Activated CD8-positive, alpha-beta memory T cell treated with anti-CD3 and anti-CD28 coated beads for 1 hour (primary cell): ENCODE measurements at places on chromosomes 4 and X.

DNA sequence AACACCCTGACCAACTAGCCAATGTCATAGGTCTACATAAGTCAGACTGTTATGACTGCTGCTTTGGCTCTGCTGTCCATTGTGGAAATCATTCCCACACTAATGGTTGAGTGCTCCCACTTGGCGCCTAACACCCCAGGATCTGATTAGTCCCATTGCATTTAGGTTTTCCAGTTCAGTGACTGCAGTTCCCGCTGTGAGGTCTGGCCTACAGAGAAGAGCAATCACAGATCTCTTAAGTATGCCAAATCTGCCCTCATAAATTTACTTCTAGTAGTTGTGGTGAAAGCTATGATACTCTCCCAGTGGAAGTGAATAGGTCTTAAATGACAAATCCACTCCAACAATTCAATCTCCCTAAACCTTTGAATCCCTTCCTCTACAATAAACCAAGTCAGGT lies 77.3 kb upstream of the IL2 start:
- no peak for DNase-seq

DNA sequence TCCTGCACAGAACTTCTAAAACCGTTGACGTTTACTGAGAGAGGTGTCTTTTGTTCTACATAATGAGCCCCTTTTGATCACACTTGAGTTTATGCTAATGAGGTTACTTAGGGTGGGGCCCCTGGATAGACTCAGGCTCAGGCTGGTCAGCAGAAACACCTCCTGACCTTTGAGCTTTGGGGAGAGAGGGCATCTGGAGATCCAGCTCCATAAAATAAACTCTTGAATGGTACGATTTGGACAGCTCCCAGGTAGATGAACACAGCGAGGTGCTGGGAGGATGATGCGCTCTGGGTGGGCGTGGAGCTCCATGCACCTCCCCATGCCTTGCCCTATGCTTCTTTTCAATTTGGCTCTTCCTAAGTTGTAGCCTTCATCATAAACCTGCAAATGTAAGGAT lies 52.0 kb downstream of the ENOPH1 start:
- no peak for DNase-seq

DNA sequence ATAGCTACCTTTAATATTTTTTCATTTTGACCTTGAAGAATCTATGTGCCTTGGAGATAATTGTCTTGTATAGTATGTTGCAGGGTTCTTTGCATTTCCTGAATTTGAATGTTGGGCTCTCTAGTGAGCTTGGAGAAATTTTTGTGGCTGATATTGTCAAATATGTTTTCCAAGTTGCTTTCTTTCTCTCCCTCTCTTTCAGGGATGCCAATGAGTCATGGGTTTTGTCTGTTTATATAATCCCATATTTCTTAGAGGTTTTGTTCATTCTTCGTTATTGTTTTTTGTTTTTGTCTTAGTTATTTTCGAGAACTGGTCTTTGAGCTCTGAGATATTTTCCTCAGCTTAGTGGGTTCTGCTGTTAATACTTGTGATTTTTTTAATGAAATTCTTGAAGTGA lies 20.7 kb downstream of the RAB40AL start:
- no peak for DNase-seq

- DNase-seq, result no peak
These were observed 89.7 kb upstream of the TFDP3 start for GRCh38 chrX:133307637-133308498.

DNA sequence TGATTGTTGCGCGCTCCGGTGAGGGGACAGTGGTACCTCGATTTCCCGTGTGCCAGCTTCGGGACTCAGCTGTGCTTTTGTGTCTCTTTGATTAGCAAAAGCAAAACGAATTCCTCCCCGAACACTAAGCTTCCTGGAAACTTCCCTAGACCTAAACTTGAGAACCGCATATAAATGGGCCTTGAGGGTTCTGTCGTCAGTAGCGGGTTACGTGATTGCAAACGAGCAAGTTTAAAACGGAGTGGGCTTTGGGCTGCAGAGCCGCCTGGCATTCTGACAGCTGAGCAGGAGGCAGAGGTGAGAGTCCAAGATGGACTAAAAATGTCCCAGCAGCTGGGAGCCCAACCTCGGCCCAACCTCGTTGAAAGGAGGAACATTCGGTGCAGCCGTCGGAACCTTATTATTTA lies 1.2 kb upstream of the TAPT1 start:
- no peak for DNase-seq

GRCh38 chr4:145048817-145049216 lies 49.2 kb downstream of the ANAPC10 start:
- no peak for DNase-seq

GRCh38 chr4:8405516-8405875 lies 35.0 kb downstream of the ACOX3 start:
- no peak for DNase-seq

DNA sequence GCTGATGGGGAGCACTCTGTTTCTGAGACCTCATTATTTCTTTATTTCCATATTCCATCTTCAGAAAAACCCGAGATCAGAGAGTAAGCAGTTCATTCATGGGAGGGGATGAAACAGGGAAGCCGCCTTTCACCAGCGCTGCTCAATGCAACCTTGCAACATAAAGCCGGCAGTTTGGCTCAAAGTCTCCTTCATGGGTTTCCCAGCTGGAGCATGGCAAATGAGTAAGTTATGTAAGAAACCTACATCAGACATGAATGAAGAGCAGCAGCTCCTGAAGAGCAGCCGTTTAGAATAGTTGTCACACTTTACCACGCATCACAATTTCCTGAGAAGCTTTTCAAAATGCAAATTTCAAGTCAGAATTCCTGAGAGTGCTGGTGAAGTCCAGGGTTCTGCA lies 578.8 kb downstream of the FSTL5 start:
- DNase-seq, result no peak

GRCh38 chrX:129525162-129525561 lies 1.9 kb upstream of the SMARCA1 start:
- DNase-seq, result no peak

DNA sequence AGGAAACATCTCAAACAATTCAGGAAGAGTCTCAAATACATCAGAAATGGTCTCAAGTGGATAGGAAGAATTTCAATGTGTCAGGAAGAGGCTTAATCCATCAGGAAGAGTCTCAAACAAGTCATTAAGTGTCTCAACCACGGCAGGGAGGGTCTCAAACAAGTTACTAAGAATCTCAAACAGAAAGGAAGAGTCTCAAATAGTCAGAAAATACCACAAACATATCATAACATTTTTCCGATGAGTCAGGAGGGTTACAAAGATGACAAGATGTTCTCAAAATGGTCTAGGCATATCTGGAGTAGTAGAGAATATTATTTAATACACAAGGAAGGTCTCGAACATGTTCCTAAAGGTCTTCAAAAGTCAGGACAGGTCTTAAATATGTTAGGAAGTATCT lies 109.3 kb upstream of the USP9X start:
- no peak for DNase-seq

DNA sequence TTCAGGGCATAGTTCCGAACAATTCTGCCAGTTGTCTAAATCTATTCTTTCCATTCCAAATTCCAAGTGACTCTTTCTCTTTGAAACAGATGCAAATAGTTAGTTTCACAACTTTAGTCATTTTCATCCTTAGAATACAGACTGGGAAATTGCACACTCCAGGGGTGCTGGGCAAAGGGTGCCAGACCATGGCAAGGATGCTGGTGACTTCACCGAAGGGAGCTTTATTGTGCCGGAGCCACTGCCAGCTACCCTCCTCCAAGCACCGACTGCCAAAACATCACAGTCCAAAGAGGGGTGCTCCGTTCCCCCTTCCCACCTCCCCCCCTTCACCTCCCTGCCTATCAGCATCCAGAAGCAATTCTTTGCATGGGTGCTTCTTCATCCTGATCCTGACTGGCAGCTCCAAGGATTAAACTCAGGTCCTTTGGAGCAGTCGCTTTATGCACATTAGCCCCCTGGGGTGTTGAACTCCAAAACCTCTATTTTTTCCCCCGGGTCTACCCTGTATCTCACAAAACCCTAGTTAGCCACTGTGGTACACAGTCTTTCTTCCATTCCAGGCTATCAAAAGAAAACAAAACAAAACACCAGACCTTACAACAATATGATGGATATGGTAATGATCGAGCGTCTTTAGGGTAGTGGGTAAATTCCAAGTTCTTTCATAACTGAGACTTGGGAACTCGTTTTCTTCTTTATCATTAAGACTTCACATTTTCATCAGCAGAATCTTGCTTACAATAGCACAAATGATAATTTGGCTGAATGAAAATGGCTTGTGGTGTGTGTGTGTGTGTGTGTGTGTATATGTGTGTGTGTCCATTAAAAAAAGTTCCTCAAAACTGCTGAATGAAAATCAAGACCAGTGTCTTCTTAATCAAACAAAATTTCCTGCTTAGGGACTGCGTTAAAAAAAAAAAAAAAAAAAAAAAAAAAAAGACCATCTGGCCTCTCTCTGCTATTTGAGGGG lies 28.7 kb downstream of the MID1 start:
- DNase-seq, result no peak

GRCh38 chr4:19224820-19225219 lies 1026.9 kb upstream of the SLIT2 start:
- DNase-seq, result no peak

DNA sequence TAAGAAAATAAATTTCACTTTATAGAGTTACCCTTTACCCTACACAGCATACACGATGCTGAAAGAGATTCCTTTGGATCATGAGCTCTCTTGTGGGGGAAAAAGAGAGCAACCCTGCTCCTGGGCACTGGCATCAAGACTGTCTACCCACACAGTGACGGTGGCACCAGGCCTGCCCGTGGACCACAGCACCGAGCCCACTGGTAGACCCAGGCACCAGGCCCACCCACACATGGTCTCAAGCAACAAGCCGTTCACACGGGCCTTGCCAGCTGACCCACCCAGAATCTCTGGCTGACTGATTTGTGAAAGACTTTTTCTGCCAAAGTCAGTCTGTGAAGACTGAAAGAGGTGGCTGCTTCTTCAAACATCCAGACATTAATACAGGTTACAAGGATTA lies 6.7 kb downstream of the CFI start:
- no peak for DNase-seq

DNA sequence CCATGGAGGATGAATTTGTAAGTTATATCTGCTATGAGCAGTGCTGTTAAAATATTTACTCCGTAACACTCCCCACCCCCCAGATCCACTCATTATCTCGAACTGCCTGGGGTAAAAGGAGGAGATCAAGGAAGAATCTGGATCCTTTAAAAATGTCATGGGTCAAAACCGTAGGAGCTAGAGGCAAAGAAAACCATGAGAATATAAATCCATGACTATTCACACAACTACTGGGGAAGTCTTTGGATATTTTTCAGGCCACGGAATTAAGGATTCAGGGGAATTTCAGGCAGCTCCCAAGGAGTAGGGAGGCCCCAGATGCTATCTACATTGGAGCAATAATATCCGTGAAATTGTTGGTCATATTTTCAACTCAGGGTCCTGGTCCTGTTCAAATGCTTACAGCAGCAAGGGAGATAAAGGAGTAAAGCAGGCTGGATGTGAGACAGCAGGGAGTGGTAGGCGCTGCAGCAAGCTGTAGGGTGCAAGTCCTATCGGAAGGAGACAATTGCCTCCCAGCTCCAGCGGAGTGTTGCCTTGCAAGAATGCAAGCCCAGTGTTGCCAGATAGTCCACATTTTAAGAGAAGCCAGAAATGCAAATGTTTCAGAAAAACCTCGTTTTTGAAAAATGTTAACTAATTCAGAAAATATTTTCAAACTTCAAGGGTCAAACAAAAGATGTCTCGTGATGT lies 116.2 kb upstream of the KIT start:
- no peak for DNase-seq

DNA sequence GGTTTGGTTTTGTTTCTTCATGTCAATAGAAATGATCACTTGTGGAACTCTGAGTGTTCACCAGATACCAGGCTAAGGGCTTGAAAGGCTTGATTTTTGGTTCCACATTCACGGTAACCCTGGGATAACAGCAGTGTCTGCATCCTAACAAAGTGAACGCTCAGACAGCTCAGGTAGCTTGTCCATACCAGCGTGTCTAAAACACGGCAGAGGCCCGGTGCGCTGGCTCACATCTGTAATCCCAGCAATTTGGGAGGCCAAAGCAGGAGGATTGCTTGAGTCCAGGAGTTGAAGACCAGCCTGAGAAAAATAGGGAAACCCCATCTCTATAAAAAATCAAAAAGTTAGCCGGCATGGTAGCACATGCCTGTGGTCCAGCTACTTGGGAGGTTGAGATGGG lies 49.0 kb downstream of the HTRA3 start:
- DNase-seq, result no peak

DNA sequence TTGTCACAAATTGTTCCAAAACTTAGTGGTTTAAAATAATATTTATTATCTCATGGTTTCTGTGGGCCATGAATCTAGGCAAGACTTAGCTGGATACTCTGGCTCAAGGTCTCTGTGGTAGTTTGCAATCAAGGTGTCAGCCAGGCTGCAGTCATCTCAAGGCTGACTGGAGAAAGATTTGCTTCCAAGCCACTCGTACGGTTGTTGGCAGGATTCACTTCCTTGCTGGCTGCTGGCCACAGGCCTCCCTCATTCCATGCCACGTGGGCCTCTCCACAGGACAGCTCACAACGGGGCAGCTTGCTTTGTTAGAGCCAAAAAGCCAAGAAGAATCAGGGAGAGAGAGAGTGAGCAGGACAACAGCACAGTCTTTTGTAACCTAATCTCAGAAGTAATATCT lies 101.4 kb downstream of the WWC2 start:
- no peak for DNase-seq

GRCh38 chr4:188719794-188720193 lies 580.6 kb downstream of the TRIML1 start:
- DNase-seq, result no peak

- DNase-seq, result no peak
These were observed 682.2 kb upstream of the DIAPH2 start for GRCh38 chrX:96002431-96002830.

GRCh38 chrX:150731795-150732194 lies 38.6 kb downstream of the MTMR1 start:
- DNase-seq, result no peak

DNA sequence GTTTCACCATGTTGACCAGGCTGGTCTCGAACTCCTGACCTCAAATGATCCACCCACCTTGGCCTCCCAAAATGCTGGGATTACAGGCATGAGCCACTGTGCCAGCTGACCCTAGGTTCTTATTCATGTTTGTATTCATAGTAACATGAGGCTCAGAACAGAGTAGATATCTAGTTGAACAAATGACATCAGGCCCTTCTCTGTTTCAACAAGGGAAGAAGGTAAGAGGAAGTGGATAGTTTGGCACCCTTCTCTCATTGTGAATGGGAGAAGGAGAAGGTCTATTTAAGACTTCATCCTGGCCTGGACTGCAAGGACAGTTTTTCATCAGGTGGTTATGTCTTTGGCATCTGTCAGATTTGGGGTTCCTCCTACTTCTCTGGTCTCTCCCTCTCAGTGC lies 13.8 kb downstream of the GJB1 start:
- DNase-seq, result no peak

GRCh38 chrX:71053217-71053621 lies 14.9 kb downstream of the SNX12 start:
- DNase-seq, result no peak

- no peak for DNase-seq
These were observed 38.5 kb upstream of the BMP15 start for GRCh38 chrX:50871922-50872453.

DNA sequence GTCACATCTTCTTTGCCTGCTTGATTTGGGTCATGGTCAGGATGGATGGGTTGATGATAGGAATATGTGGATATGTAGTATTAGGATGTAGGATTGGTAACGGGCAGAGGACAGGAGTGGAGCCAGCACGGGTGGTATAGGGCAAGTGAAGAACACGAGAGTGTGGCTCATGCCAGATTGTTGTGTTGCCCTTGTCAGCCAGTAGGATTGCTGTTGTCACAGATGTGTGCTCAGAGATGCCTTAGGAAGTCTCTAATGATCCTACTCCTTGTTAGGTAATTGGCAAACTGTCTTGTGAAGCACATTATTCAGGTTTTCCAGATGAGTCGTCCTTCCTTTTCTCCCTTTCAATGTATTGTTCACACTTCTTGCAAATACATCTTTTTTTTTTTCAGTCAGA lies 5.5 kb downstream of the ATP10D start:
- no peak for DNase-seq
